ENCODE measurements at places on chromosomes 5 and 9.

DNA sequence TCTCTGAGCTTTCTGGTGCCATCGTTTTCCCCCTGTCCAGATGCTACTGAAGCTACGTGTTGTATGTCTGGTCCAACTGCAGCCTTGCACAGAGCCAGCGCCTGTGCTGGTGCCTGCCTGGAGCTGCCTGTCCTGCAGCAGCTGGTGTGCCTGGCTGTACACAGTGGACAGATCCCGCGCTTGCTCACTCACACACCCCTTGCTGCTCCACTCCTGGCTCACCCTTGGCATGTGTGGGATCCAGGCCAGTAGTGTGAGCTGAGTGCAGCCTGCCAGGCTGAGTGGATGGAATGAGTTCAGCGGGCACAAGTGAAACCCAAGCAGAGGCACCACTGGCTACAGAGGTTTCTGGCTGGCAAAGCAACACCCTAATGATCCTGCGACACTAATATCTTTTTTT, 40.4 kb downstream of the FER start:
- no peak for DNase-seq

- no peak for DNase-seq
Measured at GRCh38 chr9:120765910-120766425, 27.2 kb downstream of the FBXW2 start.

GRCh38 chr9:95127249-95128176, 190.0 kb downstream of the FANCC start:
- DNase-seq = peak; percentile 87

DNA sequence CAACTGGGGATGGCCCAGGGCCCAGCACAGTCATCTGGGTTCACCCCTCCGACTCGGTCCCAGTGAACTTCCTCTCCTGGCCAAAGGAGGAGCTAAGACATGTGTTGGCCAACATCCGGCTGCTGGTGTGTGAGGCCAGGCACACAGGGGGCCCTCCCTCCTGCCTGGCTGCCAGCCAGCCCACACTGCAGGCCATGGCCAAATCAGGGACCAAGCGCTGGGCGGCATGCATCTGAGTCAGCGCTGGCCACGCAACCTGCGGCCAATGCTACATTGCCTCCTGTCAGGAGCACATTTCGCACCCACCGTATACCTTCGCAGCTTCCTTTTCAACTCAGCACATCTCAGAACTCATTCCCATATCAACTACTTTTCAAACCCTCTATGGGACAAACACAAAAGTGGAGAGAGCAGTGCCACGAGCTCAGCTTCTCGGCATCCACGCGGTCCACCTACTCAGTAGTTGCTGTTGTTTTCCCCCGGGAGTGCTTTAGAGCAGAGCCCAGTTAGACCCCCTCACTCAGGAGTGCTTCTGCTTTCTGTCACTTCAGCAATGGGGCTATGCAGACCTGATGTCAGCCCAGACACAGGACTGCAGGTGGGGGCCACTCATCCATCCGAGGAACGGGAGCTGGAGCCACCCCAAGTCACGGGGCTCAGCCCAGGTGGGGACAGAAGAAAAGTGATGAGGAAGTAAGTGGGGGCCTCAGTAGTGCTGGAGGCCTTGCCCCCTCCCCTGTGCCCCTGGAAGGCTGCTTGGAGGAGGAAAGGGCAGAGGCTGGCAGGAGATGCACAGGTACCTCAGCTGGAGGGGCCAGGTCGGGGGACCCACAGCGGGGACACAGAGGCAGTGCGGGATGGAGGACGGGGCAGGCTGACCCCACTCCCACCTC, 13.9 kb downstream of the NINJ1 start:
- peak; percentile 72 for DNase-seq

- DNase-seq = no peak
Measured at GRCh38 chr5:50663636-50664035, 2.8 kb upstream of the PARP8 start.

- DNase-seq = no peak
Measured at GRCh38 chr9:134770972-134771971, 109.3 kb upstream of the FCN2 start.

- no peak for DNase-seq
Measured at GRCh38 chr9:107504585-107505455, 15.3 kb upstream of the KLF4 start.

GRCh38 chr5:164013077-164013670, 507.8 kb downstream of the MAT2B start:
- DNase-seq = peak; percentile 54

DNA sequence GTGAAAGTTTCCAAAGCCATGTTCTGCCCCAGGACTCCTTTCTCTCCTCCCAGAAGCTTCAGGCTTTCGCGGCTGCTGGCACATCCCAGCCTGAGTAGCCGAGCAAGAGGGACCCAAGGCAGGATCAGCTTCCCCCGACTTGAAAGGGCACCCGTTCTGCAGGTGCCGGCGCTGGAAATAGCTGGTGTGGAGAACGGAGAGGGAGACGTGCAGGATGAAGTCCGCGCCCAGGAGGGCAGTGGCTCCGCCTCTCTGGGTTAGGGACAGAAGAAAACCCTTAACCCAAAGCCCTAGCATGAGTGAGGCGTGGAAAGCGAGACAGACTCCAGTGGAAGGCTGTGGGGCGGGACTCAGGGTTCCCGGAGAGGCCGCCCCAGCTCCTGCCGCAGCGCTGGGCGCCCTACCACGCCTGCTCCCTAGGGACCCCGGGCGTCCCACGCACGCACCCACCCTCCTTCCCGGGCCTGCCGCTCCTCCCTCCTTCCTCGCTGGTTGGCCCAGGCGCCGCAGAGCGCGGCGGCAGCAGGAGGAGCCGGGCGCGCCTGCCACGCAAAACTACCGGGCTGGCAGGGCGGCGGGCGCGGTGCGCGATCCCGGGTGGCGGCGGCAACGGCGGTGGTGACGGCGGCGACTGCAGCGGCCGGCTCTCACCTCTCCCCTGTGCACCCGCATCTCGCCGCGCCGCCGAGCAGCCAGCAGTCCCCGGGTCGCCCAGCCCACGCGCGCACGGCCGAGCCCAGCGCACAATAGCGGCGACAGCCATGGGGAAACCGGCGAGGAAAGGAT, at the start of gene SLC1A1:
TSS of gene SLC1A1 (plus strand) at position 550 of the 786 bp plus-strand sequence. CDS start at position 762, 212 bp downstream.
- peak; percentile 70 for DNase-seq

DNA sequence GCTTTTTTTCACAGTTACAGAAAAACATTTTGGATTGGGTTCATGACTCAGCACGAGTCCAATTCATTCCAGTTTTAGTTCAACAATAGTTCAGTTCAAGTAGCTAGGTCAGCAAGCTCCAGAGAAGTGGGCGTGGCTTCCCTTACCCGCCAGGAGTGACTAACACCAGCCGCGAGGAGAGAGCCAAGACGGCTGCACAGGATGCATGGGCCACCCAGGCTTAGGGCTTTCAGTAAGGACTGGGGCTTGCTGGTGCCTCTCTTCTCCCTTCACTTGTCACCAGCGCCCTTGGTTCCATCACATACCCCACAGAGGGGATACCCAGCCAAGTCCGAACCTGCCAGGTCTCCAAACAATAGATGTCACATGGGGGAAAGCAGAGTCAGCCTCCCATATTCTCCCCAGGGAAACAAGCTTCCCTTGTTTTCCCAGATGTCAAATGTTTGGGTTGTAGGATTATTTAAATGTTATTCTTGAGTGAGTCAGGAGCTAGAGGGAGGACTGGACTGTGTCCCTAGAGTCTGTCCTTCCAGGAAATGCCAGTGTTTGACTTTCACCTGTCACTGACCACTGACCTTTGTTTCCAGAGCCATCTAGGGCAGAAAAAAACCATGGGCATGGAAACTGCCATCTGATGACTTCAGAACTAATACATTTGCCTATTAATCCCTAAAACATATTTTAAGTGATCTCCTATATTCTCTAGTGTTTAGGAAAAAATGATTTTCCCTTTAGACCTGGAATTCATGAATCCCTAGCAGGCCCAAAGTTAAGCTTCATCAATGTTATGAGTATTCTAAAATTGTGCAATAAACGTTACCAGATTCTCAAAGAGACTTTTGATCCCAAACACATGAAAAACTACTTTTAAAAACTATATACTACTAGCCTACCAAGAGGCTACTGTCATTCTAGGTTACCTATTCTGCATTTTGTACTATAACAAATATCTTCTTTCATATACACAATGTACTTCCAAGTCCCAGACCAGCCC, 51.9 kb downstream of the NIPAL4 start:
- no peak for DNase-seq

GRCh38 chr9:124820698-124821623, 32.3 kb upstream of the WDR38 start:
- no peak for DNase-seq

DNA sequence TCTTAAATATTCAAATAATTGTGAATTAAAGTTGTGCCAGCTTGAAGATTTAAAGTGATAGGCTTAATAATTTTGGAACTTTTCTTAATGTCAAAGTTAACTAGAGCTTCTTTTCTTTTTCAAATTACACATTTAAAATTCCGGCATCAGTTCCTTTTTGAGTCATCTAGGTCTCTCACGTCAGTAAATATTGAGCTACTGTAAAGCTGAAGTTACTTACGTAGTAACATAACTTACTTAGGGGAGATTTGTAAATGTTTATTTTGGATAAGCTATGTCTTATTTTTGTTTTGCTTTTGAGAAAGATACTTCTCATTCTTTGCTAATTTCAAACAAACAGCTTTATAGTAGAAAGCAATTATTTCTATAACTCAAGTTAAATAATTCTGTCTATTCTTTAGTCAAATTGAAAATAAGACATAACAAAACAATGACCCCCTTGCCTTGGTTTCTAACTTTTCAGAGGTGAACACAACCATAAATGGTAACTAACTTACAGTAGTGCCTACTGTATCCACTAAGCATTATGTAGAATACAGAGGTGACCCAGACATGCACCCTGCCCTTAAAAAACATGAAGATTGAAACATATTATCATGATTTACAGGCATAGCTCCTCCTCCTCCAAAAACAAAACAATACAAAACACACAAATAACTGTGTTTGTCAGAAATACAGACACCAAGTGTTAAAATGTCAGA, 29.8 kb downstream of the CD274 start:
- no peak for DNase-seq

GRCh38 chr9:7089406-7090193, 331.8 kb downstream of the KDM4C start:
- no peak for DNase-seq

- DNase-seq = no peak
Measured at GRCh38 chr9:18849890-18850677, 182.9 kb downstream of the SAXO1 start.

DNA sequence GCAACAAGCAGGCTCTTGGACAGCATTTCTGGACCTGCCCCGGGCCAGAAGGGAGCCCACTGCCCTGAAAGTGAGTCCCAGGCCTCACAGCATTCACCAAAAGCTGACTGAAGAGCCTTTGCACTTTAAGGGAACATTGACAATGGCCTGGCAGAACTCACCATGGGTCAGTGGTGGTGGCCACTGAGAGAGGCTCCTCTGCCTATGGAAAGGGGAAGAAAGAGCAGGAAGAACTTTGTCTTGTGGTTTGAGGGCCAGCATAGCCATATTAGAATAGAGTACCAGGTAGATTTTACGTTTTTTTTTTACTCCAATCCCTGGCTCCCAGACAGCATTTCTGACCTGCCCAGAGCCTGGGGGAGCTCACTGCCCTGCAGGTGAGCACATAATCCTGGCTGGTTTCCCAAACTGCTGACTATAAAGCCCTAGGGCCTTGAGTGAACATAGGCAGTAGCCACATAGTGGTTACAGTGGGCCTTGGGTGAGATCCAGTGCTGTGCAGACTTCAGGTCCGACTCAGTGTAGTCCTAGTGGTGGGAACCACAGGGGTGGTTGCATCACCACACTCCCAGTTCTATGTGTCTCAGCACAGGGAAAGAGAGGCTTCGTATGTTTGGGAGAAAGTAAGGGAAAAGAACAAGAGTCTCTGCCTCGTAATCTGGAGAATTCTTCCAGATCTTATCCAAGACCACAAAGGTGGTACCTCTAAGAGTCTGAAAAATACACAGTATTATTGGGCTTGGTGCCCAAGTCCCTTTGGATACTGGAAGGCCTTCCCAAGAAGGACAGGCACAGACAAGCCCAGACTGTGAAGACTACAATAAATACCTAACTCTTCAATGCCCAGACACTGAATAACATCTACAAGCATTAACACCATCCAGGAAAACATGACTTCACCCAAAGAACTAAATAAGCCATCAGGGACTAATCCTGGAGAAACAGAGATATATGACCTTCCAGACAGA, 89.5 kb downstream of the TSSK1B start:
- no peak for DNase-seq

GRCh38 chr9:129011761-129012181, 16.4 kb downstream of the SH3GLB2 start:
- DNase-seq = no peak

- DNase-seq = peak; percentile 46
Measured at GRCh38 chr9:114308361-114308950, 14.4 kb upstream of the ORM1 start.

DNA sequence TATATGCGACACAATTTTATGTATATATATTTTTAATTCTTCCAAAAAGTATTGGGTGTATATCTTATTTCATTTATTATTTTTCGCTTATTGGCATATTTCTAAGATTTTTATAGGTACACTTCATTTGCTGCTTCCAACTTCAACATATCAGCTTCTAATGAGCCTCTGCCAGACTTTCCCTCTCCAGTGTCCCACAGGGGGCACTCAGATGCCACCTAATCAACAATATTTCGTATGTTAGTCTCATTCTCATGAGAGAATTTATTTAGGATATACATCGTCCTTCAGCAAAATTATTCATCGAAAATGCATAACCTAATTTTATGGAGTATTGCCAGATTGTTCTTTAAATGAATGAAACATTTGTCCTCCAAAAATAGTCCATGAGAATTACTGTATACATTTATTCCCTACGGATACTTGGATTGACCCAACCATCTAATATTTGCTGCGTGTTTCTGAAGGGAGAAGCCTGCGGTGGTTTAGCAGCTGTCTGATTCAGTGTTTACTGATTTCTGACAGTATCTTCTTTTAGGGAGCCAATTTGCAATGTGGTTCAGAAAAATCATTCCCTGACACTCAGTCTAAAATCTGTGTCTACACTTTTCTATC, 100.6 kb upstream of the SELENOP start:
- DNase-seq = no peak

GRCh38 chr5:180593446-180594206, 2.3 kb upstream of the SCGB3A1 start:
- DNase-seq = no peak
